Cardiac septum (tissue), 1 donor: ENCODE measurements at places on chromosomes 1 and 21. TPM values are rescaled to one million over a fixed set of nuclear protein-coding genes. Genes with fewer than 3 reads are reported as not detected.

DNA sequence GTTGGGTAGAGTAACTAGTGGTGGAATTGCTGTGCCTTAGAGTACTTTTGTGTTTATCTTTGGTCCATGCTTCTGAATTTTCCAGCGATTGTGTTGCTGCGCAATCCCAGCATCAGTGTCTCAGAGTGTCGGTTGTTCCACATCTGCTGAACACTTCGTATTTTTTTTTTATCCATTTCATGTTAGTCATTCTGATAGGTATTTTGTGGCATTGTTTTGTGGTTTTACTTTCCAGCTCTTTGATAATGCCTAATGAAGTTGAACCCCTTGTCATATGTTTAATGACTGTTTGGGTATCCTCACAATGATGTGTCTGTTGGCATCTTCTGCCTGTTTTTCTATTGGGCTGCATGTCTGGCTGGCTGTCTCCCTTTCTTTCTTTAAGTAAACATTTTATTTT lies 13.6 kb downstream of the TUFT1 start:
- no peak for DNase-seq

DNA sequence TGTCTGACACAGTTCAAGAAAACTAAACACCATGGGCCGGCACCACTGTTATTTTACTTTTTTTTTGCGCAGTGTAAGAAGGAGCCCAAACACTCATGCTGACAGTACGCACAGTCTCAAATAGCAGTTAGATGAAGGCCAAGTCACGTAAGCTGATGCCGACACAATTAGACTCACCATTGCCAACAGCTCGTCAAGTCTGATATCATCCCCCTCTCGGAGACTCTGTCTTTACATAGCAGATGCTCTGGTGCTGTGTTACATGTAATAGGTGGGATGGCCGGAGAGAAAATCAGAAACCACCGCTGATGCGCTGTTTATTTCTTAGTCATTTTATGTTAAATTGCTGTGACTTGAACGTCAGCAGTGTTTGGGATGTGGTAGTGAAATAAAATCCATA lies 49.3 kb downstream of the TGFB2 start:
- no peak for DNase-seq

DNA sequence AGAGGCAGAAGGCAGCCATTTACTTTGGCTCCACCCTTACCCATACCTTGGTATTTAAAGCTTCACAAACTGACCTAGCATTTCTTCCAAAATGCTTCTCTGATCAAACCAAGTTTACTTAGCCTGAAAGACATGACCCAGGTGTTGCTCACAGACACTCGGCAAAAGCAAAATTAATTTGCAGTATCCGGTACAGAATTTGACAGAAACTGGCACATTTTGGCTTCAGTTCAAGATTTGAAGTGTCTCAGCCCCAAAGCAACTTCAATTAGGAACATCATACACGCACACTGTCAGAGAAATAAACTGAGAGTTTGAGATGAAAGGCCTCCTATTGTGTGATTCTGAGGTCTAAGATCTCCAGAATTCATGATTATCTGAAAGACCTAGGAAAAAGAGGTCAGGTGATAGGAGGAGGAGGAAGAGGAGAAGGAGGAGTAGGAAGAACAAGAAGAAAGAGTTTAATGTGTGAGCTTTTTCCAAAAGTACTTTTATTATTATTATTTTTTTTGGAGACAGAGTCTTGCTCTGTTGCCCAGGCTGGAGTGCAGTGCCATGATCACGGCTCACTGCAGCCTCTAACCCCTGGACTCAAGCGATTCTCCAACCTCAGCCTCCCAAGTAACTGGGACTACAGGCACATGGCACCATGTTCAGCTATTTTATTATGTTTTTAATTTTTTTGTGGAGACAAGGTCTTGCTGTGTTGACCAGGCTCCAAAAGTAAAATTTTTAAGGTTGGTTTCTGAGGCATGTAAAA lies 143.6 kb downstream of the SLC45A1 start:
- no peak for DNase-seq

GRCh38 chr1:97919585-97920261 lies 1.1 kb downstream of the DPYD start:
- DNase-seq = no peak

DNA sequence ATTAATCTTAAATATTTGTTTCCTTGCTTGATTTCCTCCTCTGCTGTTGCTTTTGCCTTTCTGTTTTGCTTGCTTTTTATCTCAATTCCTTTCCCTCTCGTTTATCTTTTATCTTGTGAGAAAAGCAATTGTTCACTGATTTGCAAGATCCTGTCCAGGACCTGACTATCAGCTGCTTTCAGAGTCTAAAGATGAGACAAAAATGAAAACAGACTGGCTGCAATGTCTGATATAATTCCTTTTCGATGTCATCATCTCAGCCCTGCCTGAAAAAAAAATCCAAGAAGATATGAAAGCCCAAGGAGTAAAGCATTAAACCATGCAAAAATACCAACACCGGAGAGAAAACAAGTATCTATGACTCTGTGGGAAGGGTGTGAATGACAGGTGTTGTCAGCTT lies 225.5 kb downstream of the PATJ start:
- DNase-seq = no peak

GRCh38 chr1:219682788-219683187 lies 69.9 kb upstream of the ZC3H11B start:
- no peak for DNase-seq

DNA sequence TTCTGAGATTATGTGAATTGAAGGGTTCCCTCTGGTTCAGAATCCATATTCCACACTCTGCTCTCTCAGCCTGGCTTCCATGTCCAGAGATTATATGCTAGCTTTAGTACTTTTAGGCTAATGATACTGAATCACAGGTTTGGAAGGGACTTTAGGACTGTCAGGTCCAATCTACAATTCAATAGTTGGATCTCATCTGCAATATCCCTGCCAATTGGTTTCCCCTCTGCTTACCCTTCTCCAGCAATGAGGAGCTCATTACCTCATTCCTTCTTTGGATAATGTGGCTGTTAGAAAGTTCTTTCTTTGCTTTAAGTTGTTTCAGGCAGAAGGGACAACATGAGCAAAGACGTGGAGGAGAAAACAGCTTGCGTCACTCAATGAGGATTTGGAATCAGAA lies 245.3 kb downstream of the PLPP3 start:
- no peak for DNase-seq

DNA sequence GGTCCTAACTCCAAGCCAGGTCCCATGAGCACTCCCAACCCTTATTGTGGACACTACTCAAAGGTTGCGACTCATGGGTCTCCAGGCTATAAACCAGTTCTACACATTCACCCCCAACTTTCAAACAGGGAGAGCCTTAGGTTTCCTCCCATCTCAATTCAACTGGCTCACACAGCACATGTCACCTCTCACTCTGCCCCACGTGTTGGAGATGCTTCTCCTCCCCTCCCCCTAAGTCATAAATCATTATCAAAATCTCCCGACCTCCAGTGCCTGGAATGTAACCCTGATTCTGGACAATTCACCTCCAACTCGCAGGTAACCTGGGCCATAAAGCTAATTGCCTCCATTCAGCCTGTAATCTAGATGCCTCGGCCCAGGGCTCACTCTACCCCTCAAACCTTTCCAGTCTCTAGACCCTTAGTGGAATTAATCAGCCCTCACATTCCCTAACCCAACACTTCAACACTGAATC lies 595 bp downstream of the AK2 start:
- DNase-seq = no peak

DNA sequence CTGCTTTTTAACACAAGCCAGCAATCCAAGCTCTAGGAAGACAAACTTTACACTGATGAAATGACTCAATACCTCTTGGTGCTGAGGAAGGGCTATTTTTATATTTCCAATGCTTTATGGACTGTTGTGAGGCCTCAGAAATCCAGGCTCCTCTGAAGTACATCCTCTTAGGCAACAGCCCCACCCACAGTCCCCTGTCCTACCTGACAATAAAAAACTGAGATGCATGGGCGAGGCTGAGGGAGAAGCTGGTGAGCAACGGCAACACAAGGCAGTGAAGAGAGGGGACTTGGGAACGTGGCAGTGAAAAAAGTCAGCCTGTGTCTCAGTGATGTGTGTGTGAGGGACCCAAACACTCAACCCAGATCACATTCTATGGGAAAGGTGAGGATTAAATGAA lies 10.1 kb upstream of the CPT2 start:
- DNase-seq = no peak

DNA sequence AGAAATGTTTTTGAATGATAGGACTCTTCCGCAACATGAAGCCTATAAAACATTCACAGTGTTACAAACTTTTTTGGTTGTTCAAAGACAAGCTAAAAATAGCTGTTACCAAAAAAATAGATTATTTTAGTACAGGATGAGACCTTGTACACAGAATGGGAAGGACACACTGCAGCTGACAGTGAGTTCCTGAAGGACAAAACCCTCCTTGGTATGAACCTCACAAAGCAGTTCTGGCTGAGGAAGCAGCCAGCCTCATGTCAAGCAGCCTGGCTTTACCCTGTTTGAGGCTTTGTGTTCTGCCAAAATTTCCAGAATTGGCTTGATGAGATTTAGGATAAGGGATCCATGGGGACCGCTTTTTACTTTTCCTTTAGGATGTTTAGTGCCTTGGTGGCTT lies 93.7 kb downstream of the RGL1 start:
- no peak for DNase-seq

- no peak for DNase-seq
Measured at GRCh38 chr1:14113841-14114567, 414.0 kb downstream of the PRDM2 start.

GRCh38 chr1:225888898-225889601 lies at the start of gene LEFTY1:
Gene LEFTY1 (minus strand): TSS chr1:225889146. CDS start chr1:225889066, 80 bp downstream.
- no peak for DNase-seq

DNA sequence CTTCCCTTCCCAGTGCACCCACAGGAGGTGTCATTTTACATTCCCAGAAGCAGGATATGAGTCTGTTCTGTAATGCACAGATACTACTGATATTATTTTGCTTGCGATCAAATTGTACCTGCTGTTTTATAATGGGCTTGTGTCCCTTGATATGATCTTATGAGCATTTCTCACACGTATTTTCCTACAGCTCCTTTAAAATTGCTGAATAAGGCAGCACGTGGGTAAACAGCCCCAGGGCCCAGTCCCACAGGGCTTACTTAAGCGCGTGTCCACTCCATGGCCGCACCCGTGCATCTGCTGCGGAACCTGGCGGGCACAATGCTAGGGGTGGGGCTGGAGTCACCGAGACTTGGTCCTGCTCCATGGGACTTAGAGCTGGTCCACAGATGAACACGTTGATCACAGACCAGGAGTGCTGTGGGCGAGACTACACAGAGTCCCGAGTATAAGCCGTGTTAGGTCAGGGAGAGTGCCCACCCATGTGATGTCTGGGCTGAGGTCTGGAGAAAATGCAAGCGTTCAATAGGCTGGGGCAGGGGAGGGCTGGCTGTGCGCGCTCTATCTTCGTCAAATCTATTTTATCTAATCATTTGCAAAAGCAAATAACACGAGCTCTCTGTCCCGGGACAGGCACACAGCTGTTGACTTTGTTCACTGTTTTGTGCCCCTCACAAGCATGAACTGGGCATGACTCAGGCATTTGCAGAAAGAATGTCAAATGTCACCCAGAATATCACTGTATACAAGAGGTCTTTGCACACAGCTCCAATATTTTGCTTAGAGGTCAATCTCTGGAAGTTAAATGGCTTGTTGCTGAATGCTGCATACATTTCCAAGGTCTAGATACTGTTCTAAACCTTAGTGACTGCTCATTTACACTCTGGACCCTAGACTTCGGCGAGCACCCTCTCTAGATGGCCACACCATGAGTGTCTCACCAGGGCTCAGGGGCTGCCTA lies 119.3 kb downstream of the CRYAA start:
- DNase-seq = peak; percentile 38

The OR2L13 gene
- total RNA-seq = not detected

The SYT14 gene
- 0.03 TPM for total RNA-seq

The CBR3 gene
- 2.1 TPM for total RNA-seq

The BTG2 gene
- 54.2 TPM for total RNA-seq

The ATP1A2 gene
- total RNA-seq = 147 TPM

The LRRC39 gene
- 90.7 TPM for total RNA-seq

The ALPL gene
- 20.3 TPM for total RNA-seq

The MX2 gene
- total RNA-seq = 5.0 TPM

The RNU1-1 gene
- total RNA-seq = 6,195 TPM

The FCRLA gene
- total RNA-seq = 0.40 TPM
